Neural crest cell (in vitro differentiated cells): ENCODE measurements at places on chromosomes 16 and 17. TPM values are rescaled to one million over a fixed set of nuclear protein-coding genes. Genes with fewer than 3 reads are reported as not detected.

MMP25 gene
- 0.64 and 0.96 TPM in 2 replicates for total RNA-seq

EIF5A gene
- 725 and 743 TPM in 2 replicates for total RNA-seq

TIMP2 gene
- 58.5 and 60.2 TPM in 2 replicates for total RNA-seq

ASGR2 gene
- not detected in 2 replicates for total RNA-seq

KRTAP16-1 gene
- not detected in 2 replicates for total RNA-seq

WSCD1 gene
- total RNA-seq: 75.8 and 93.3 TPM in 2 replicates

GNG13 gene
- total RNA-seq: not detected in 2 replicates

CHD9NB gene
- total RNA-seq: 0.61 and 0.75 TPM in 2 replicates

CCDC78 gene
- 7.0 and 7.2 TPM in 2 replicates for total RNA-seq

DHRS7C gene
- not detected in 2 replicates for total RNA-seq

KRTAP4-5 gene
- total RNA-seq: not detected in 2 replicates

IL17C gene
- total RNA-seq: 0.23 TPM in 1 of 2 replicates, not detected in the other

COX4I1 gene
- 426 and 434 TPM in 2 replicates for total RNA-seq

ASPSCR1 gene
- total RNA-seq: 50.0 and 51.9 TPM in 2 replicates

CFAP119 gene
- 14.4 and 18.5 TPM in 2 replicates for total RNA-seq

NTN1 gene
- 10.1 and 10.3 TPM in 2 replicates for total RNA-seq

TRIM72 gene
- 0.05 TPM in 1 of 2 replicates, not detected in the other for total RNA-seq

SPATA2L gene
- total RNA-seq: 8.6 and 10.6 TPM in 2 replicates

DOC2B gene
- total RNA-seq: 0.91 and 1.0 TPM in 2 replicates

KIF2B gene
- not detected in 2 replicates for total RNA-seq

KRT16 gene
- total RNA-seq: not detected in 2 replicates

CDRT15L2 gene
- total RNA-seq: not detected in 2 replicates

NTN3 gene
- total RNA-seq: 4.8 and 5.1 TPM in 2 replicates

ZNF267 gene
- total RNA-seq: 13.6 and 15.0 TPM in 2 replicates

CACNA1H gene
- total RNA-seq: 10.7 and 13.2 TPM in 2 replicates

FBRS gene
- 63.6 and 67.1 TPM in 2 replicates for total RNA-seq

HSD17B1 gene
- total RNA-seq: 1.2 and 1.9 TPM in 2 replicates

RASL10B gene
- total RNA-seq: 31.7 and 33.8 TPM in 2 replicates

PLA2G15 gene
- 10.7 and 13.6 TPM in 2 replicates for total RNA-seq

METTL26 gene
- total RNA-seq: 73.4 and 75.3 TPM in 2 replicates

MRM3 gene
- 21.2 and 22.2 TPM in 2 replicates for total RNA-seq

TUBD1 gene
- 22.2 and 22.3 TPM in 2 replicates for total RNA-seq

RNF112 gene
- 0.84 and 1.2 TPM in 2 replicates for total RNA-seq

MYH1 gene
- total RNA-seq: not detected in 2 replicates

CDH11 gene
- total RNA-seq: 28.5 and 31.7 TPM in 2 replicates

TNFRSF17 gene
- total RNA-seq: not detected in 2 replicates

KRTAP1-5 gene
- not detected in 2 replicates for total RNA-seq

ZP2 gene
- total RNA-seq: not detected in 2 replicates

C16orf92 gene
- total RNA-seq: not detected in 2 replicates

KRTAP2-2 gene
- total RNA-seq: not detected in 2 replicates

CTRB2 gene
- total RNA-seq: not detected in 2 replicates

ZBTB4 gene
- total RNA-seq: 13.6 and 14.3 TPM in 2 replicates

SLC2A4 gene
- 5.8 and 6.1 TPM in 2 replicates for total RNA-seq

SMG1 gene
- total RNA-seq: 87.1 and 93.3 TPM in 2 replicates

TBX4 gene
- not detected in 2 replicates for total RNA-seq

TNFSF12 gene
- total RNA-seq: 4.1 and 5.4 TPM in 2 replicates

ARSG gene
- 5.0 and 6.2 TPM in 2 replicates for total RNA-seq

SHCBP1 gene
- total RNA-seq: 18.7 and 19.2 TPM in 2 replicates

SLC52A1 gene
- not detected in 2 replicates for total RNA-seq

DNASE1L2 gene
- total RNA-seq: 1.6 and 2.6 TPM in 2 replicates
